ENCODE measurements at places on chromosomes 11 and 22. TPM values are rescaled to one million over a fixed set of nuclear protein-coding genes. Genes with fewer than 3 reads are reported as not detected.

Gene C22orf23
- 0.21 TPM for total RNA-seq

Gene NAA40
- total RNA-seq: 13.9 TPM

DNA sequence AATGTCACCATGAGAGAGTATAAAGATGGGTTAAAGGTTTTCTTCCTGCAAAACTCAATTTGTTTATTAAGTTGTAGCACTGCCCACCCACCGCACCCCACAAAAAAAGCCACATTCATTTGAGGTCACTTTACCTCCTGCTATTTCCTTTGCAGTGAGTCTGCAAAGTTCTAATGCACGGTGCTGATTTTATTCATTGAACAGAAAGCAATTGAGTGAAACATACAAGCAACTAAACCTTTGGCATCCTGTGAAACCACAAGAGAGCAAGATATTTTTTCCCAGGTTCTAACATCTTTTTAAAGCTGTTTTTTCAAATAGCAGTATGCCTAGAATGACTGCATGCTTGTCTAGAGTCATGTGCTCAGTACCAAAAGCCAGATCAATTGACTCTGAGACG is 39.0 kb downstream of the RRAS2 start:
- H3K27me3 ChIP-seq: no peaks in the 10 kb centered on the region
- peaks cover 6% of the 10 kb centered on the region for H3K4me1 ChIP-seq
- DNase-seq: no peak

- H3K27ac ChIP-seq: no peak overlapping the region
- no peaks in the 10 kb centered on the region for H3K4me1 ChIP-seq
- no peaks in the 10 kb centered on the region for H3K27me3 ChIP-seq
- H3K36me3 ChIP-seq: no peaks in the 10 kb centered on the region
Observed at GRCh38 chr11:128334311-128335044, 252.9 kb downstream of the ETS1 start.

GRCh38 chr11:8777907-8778767 is 95.5 kb downstream of the RPL27A start:
- H3K4me3 ChIP-seq: no peak overlapping the region
- H3K4me1 ChIP-seq: peaks cover 9% of the 10 kb centered on the region
- H3K27me3 ChIP-seq: no peaks in the 10 kb centered on the region
- H3K36me3 ChIP-seq: no peaks in the 10 kb centered on the region

Gene RFPL3
- total RNA-seq: not detected

- H3K27ac ChIP-seq: peak overlapping the region; percentile 33
- H3K4me1 ChIP-seq: peaks cover 5% of the 10 kb centered on the region
- no peak overlapping the region for H3K4me3 ChIP-seq
- DNase-seq: no peak
Observed at GRCh38 chr22:45997777-45998637, 21.0 kb upstream of the WNT7B start.

Gene GP1BB
- total RNA-seq: 1.2 TPM

DNA sequence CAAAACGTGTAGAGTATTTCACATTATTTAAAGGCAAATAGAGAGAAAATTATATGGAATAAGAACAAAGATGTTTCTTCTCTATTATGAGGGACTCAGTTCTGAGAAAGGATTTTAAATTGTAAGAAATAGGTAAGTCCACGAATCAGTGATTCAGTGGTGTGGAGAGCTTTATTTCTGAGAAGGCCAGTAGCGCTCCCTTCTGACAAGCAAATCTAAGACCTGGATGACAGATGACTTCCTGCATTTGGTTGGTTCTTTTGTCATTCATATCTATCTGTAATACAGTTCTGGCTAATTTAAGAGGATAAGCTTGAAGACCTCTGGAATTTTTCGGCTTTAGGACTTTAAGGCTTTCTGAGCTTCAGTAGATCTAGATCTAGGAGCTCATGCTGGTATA is 7.0 kb downstream of the CD3E start:
- peaks cover 7% of the 10 kb centered on the region for H3K27me3 ChIP-seq
- H3K36me3 ChIP-seq: no peaks in the 10 kb centered on the region
- H3K4me1 ChIP-seq: peaks cover 4% of the 10 kb centered on the region

Gene FXYD2
- total RNA-seq: 366 TPM

GRCh38 chr22:47692811-47693210 is 930.4 kb downstream of the TBC1D22A start:
- H3K4me1 ChIP-seq: no peaks in the 10 kb centered on the region
- H3K4me3 ChIP-seq: no peak overlapping the region
- no peaks in the 10 kb centered on the region for H3K36me3 ChIP-seq
- DNase-seq: no peak
- H3K27ac ChIP-seq: no peak overlapping the region

Gene ART1
- total RNA-seq: not detected

Gene OR52E8
- not detected for total RNA-seq

GRCh38 chr11:68938816-68939582 is 35.3 kb downstream of the IGHMBP2 start:
- H3K27me3 ChIP-seq: no peaks in the 10 kb centered on the region
- no peak for DNase-seq
- H3K4me1 ChIP-seq: no peaks in the 10 kb centered on the region
- peaks cover 12% of the 10 kb centered on the region for H3K36me3 ChIP-seq

- H3K27me3 ChIP-seq: no peaks in the 10 kb centered on the region
- no peaks in the 10 kb centered on the region for H3K4me1 ChIP-seq
- no peak overlapping the region for H3K27ac ChIP-seq
- DNase-seq: peak; percentile 57
- no peak overlapping the region for H3K4me3 ChIP-seq
Observed at GRCh38 chr22:46746620-46747019, 8.6 kb upstream of the CERK start.

Gene OR56A4
- total RNA-seq: not detected

- H3K4me3 ChIP-seq: no peak overlapping the region
- no peaks in the 10 kb centered on the region for H3K27me3 ChIP-seq
- no peak for DNase-seq
- H3K4me1 ChIP-seq: no peaks in the 10 kb centered on the region
Observed at GRCh38 chr22:19036523-19037273, 85.5 kb downstream of the DGCR2 start.

GRCh38 chr11:46649180-46649738 is 31.9 kb downstream of the ATG13 start:
- no peaks in the 10 kb centered on the region for H3K4me1 ChIP-seq
- no peak overlapping the region for H3K4me3 ChIP-seq
- peaks cover 29% of the 10 kb centered on the region for H3K36me3 ChIP-seq
- no peak overlapping the region for H3K27ac ChIP-seq
- no peak for DNase-seq

Measured in pancreas (tissue), 10 donors.